ENCODE measurements at places on chromosomes 7 and 10.

GRCh38 chr7:130927564-130927963, 193.6 kb upstream of the KLF14 start:
- no peak for DNase-seq

DNA sequence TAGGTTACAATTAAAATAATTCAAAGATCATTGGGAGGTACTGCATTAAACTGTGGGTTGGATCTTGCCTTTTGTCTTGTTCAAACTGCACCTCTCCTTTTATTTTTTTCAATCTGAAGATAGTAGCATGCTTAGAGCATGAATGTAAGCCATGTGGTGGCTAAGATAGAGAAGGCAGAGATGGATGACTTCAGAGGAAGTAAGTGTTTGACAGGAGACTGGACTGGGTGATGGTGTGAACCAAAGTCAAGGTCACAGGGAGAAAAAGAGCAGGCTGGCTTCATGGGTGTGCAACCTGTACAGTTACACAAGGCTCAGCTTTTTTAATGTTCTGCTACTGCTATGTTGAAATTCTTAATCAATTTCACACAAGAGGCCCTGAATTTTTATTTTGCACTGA, 85.6 kb downstream of the ZEB1 start:
- no peak for DNase-seq

GRCh38 chr7:41977151-41977651, 259.8 kb downstream of the GLI3 start:
- DNase-seq: peak; percentile 80

DNA sequence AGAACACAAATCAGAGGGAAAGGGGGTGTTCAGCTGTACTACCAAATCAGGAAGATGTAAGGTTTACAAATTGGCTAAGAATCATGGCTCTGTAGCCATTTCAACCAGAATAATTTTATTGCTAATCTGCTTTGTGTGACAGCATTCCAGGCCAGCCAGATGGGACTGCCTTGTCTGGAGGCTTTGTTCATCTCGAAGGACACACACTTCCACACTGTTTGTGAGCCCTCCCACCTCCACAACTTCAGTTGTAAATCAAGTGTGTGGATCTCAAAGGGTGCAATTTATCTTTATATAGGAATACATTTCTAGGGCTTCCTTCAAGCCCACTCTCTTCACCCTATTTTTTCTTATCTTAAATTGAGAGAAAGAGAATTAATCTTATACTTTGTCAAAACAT, 6.9 kb upstream of the OIT3 start:
- no peak for DNase-seq

DNA sequence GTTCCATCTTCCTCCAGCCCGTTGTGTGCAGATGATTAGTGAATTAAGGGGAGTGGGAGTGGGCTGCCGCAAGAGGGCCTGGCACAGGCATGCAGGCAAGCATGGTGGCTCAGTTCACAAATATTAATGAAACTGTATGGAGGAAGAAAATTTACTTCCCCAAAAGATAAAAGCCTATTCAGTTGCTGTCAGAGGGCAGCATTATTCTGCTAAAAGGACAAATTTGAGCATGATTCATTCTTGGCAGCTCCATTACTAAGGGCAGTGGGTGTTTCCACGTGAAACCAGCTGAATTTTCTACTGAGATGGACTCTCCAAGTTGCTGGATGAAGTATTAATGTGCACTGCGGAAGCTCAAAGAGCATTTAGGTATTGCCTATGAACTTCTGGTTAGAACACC, 90.9 kb upstream of the WDR11 start:
- DNase-seq: no peak

- peak; percentile 71 for DNase-seq
Observed at GRCh38 chr7:13312307-13312706, 624.9 kb downstream of the ARL4A start.

DNA sequence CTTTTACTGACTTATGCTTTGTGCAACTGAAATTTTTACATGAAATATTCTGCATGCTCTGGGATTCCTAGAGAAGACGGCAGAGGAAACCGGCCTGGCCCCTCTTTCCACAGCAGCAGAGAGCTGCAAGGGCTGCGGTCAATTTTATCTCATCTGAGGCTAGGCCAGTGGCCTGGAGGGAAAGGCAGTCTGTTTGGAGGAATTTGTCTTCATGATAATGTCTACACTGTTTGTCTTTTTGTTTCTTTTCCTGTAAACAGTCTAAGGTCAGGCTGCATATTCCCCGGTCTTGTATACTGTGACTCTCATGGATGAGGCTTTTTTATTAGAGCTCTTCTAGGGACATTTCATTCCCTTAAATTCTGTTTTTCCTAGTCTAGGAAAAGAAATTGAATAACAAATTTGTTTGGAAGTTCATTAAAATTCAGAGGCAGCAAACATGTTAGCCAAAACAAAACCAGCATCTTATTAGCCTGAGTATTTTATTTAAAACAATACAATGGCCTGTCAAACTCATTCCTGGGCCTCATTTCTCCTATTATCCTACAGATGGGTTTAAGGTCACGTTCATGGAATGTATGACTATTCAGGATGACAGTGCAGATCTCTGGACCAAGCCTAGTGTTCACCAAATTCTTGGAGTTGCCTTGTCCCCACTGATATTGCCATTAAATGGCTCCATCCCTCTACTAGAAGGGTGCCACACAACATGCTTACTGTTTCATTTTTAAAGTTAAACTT, 26.4 kb downstream of the LAMB4 start:
- DNase-seq: no peak

GRCh38 chr10:103111031-103111917, 81.8 kb downstream of the NT5C2 start:
- DNase-seq: no peak

DNA sequence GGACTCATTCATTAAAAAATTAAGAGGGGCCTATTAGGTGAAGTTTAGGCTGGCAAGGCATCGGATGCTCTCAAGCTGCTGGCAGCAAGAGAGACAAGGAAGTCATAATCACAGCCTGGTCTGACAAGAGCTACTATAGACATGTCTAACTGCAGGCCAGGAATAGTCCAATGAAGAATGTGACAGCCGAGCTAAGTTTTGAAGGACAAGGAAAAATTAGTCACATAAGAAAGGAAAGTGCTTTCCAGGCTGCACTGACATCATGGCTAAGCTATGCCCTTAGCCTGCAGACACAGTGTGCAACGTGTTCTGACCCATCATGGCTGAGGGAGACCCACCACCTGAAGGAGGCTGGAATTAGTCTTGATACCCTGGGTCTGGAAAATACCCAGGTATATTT, 281.1 kb downstream of the PLXNA4 start:
- DNase-seq: no peak

DNA sequence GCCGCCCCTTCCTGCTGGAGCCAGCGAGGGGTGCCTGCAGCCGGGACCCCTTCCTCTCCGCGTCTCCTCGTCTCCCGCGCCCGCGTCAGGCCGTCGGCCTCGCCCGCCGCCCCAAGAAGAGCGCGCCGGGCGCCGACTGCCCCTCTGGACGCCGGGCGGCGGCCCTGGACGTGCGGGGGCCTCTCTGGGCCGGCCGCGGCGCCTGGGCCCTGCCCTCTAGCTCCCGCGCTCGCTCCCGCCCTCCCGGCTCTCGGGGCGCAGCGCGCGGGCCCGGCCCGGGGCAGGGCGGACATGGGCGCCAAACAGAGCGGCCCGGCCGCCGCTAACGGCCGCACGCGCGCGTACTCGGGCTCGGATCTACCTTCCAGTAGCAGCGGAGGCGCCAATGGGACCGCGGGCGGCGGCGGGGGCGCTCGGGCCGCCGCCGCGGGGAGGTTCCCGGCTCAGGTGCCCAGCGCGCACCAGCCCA, 704 bp downstream of the ZNRF2 start:
- DNase-seq: peak; percentile 44

DNA sequence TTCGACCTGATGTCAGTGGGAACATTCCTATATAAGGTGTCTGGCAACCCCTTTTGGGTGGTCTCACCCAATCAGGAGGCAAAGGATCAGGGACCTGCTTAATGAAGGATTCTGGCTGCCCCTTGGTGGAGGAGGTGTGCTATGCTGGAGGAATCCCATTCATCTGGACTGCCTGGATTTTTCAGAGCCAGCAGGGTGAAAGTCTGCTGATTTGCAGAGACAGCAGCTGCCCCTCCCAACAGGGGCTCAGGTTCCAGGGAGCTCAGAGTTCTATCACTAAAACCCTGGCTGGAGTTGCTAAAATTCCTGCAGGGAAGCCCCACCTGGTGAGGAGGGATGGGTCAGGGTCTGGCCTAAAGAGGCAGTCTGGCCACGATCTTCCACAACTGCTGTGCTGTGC, 398.5 kb upstream of the CNTNAP2 start:
- peak; percentile 94 for DNase-seq

- DNase-seq: no peak
Observed at GRCh38 chr10:63919575-63920279, 398.5 kb downstream of the REEP3 start.

DNA sequence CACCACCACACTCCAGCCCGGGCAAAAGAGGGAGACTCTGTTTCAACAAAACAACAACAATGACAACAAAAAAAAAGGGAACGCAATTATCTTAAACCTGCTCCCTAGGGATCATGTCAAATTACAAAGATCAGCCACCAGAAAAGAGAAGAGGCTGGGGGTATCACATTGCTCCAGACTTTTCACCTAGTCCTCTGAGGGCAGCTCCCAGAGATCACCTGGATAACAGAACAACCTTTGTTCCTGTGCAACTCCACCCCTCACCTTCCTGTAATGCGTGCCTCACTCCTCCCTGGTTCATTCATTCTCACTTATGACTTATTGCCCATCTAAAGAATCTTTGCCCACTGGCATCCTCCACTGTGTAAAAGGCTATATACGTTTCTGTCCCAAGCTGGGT, 31.8 kb downstream of the SVOPL start:
- no peak for DNase-seq

- DNase-seq: no peak
Observed at GRCh38 chr10:14659626-14660196, 115.0 kb downstream of the FAM107B start.

GRCh38 chr7:867001-867405, 9.4 kb upstream of the GET4 start:
- DNase-seq: no peak

GRCh38 chr7:48139459-48139858, 31.8 kb upstream of the ABCA13 start:
- DNase-seq: peak; percentile 49

DNA sequence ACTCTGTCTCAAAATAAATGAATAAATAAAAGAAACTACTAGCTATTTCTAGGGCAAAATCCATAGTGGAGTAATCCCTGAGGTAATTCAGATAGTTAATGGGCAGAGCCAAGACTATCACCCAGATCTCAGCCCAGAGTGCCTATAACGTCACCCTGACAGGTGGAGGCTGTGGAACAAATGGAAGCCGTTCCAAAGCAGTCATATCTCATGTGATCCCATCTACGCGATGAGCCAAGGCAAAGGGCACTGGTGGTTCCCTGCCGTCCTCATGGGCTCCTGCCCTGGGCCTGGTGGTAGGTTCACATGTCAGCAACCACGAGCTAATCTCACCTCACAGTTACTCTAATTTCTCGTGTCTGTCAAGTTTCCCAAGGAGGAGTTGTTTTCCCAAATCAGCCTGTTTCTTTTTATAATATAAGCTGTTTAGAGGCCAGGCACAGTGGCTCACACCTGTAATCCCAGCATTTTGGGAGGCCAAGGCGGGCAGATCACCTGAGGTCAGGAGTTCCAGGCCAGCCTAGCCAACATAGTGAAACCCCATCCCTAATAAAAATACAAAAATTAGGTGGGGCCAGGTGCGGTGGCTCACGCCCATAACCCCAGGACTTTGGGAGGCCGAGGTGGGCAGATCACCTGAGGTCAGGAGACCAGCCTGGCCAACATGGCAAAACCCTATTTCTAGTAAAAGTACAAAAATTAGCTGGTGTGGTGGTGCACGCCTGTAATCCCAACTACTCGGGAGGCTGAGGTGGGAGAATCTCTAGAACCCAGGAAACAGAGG, 22.5 kb upstream of the ASCC1 start:
- no peak for DNase-seq

GRCh38 chr10:100163704-100164621, 21.9 kb downstream of the ERLIN1 start:
- no peak for DNase-seq

GRCh38 chr10:8085251-8085650, 30.8 kb downstream of the GATA3 start:
- no peak for DNase-seq

- no peak for DNase-seq
Observed at GRCh38 chr10:23174074-23174976, 17.8 kb upstream of the PTF1A start.

GRCh38 chr10:104894681-104895080, 253.6 kb downstream of the SORCS3 start:
- DNase-seq: no peak

GRCh38 chr10:80184291-80184690, 21.0 kb downstream of the ANXA11 start:
- no peak for DNase-seq

- DNase-seq: peak; percentile 52
Observed at GRCh38 chr10:76080991-76081390, 649.6 kb downstream of the LRMDA start.

- no peak for DNase-seq
Observed at GRCh38 chr10:133526957-133527588, at the start of gene CYP2E1. TSS of gene CYP2E1 (plus strand) at chr10:133527363. CDS start at chr10:133527396, 33 bp downstream.

DNA sequence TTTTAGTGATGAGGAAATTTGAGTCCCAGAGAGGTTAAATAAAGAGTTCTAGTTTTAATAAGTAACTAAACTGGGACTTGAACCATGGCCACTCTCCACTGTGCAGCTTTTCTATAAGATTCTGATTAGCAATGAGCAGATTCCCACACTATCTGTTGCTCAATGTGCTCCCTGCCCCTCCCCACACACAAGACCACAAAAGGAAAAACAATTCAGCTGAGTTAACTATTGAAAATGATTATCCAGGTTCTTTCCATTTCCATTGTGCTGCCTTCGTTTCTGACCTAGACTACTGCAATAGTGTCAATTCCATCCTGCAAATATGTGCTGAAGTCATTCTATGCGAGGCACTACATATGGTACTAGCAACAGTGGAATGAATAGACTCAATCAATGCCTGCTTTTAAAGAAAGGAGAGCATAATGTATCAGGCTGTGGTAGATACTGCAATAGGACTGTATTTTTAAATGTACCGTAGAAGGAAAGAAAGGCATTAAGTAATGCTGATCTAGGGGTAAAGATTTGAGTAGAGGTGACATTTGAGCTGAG, 97.0 kb downstream of the SEMA3C start:
- no peak for DNase-seq

GRCh38 chr7:81457852-81458522, 311.9 kb downstream of the HGF start:
- DNase-seq: no peak

DNA sequence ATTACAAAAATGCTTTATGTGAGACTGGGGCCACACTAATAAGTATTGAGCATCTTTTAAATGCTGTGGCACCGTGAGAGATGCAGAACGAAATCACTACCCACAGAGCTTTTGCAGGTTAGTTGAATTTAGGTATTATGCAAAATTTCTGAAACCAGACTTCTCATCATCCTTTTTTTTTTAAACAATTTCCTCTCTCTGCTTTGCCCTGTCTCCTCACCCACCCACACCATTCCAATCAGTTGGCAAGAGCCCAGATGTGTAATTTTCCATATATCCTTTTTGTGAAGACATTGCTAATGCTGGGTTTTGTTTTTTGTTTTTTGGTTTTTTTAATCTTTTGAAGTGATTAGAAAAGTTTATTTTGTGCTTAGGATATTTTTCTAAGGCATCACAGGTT, 1.1 kb downstream of the YAE1 start:
- no peak for DNase-seq
